ENCODE measurements at places on chromosomes 16 and 17. TPM values are rescaled to one million over a fixed set of nuclear protein-coding genes. Genes with fewer than 3 reads are reported as not detected.

GRCh38 chr17:13415871-13416416 is 185.8 kb downstream of the HS3ST3A1 start:
- no peak for DNase-seq

DNA sequence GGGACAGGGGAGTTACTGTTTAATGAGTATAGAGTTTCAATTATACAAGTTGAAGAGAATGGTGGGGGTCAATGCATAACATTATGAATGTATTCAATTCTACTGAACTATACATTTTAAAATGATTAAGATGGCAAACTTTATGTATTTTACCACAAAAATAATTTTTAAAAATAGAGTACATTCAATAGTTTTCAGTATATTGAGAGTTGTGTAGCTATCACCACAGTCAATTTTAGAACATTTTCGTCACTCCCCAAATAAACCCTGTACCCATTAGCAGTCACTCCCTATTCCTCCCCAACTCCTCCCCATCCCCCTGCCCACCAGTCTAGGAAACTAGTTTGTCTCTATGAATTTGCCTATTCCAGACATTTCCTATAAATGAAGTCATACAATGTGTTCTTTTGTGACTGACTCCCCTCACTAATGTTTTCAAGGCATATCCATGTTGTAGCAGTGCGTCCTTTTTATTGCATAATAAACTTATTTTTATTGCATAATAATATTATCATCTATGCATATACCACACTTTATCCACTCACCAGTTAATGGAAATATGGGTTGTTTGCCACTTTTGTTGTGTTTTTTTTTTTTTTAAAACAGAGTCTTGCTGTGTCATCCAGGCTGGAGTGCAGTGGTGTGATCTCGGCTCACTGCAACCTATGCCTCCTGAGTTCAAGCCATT is 52.5 kb upstream of the ERN1 start:
- DNase-seq, result no peak

The PIK3R5 gene
- 18.1 TPM for total RNA-seq

DNA sequence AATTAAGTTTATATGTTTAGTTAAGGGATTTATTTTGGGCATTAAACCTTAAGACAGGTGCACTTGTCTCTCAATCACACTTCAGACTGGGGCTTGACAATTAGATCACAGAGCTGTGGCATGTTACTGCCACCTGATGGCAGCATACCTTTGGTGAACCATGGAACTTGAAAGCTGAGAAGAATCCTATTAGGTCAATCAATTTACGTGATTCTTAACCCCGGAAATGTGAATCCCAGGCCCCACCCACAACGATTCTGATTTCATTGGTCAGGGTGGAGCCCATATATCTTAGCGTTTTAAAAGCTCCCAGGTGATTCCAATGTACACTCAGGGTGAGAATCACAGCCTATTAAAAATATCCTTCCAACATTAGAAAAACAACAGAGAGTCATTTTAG is 91.0 kb downstream of the GSG1L start:
- peak; percentile 77 for DNase-seq

The TM4SF5 gene
- not detected for total RNA-seq

DNA sequence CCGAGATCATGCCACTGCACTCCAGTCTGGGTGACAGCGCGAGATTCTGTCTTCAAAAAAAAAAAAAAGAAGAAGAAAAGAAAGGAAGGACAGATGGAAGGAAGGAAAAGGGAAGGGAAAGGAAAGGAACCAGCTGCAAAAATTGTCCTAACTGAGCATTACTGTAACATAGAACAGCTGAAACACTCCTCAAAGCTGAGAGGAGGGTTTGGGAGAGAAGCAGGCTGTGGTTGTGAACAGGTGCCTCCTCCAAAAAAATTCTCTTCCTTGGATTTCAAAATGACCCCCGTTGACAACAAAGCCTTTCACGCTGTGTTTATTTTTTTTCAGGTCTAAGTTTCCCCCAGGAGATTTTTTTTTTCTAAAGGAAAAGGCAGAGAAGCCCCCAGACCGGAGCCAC is 541.4 kb downstream of the WWOX start:
- DNase-seq, result no peak

- no peak for DNase-seq
These were observed 11.0 kb downstream of the SIAH1 start for GRCh38 chr16:48374255-48374654.

DNA sequence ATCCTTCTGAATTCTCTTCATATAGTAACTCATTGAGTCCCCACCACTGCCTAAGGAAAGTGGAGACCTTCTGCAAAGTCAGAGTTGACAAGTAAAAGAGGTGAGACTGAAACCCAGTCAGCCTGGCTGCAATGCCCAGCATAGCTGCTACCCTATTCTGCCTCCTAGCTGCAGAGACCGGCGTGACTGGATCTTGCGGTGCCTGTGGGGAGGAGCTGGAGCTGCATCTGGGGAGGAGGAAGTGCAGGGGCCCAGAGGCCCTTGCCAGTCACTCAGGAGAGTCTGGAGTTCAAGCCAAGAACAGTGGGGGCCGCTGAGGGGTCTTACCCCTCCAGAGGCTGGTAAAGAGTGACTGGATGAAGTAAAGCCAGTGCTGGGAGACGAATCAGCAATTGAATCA is 35.0 kb upstream of the ZNF423 start:
- DNase-seq, result peak; percentile 60

The NFE2L1 gene
- 102 TPM for total RNA-seq

- no peak for DNase-seq
These were observed 6.8 kb downstream of the CACNG4 start for GRCh38 chr17:66971264-66971663.

DNA sequence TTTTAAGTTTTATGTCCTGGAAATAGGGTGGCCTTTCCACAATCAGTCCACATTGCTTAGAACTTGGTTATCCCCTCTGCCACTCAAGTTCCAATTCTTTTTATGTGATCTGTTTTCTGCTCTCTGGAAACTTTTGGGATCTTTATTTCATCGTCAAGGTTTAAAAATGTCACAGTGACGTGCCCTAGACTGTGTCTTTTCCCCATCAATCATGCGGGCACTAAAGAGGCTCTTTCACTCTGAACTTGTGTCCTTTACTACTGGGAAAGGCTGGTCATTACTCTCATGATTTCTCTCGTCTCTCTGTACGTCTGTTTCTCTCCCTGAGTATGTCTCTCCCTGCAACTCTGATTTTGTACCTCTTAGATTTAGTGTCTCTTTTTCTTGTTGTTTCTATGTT is 189.8 kb upstream of the AXIN2 start:
- DNase-seq, result no peak

The USP6 gene
- total RNA-seq, result not detected

The CCDC43 gene
- total RNA-seq, result 31.8 TPM

The KRT9 gene
- total RNA-seq, result not detected

DNA sequence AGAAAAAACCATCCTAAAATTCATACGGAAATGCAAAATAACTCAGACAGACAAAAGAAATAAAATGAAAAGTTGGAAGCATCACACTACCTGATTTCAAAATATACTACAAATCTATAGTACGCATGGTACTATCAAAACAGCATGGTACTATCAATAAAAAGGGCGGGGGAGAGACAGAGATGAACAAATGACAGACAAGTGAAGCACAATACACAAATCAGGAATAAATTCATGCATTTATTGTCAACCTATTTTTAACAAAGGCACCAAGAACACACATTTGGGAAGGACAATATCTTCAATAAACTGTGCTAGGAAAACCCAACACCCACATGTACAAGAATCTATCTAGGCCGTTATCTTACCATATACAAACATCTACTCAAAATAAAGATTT is 207.4 kb upstream of the WSB1 start:
- DNase-seq, result no peak

DNA sequence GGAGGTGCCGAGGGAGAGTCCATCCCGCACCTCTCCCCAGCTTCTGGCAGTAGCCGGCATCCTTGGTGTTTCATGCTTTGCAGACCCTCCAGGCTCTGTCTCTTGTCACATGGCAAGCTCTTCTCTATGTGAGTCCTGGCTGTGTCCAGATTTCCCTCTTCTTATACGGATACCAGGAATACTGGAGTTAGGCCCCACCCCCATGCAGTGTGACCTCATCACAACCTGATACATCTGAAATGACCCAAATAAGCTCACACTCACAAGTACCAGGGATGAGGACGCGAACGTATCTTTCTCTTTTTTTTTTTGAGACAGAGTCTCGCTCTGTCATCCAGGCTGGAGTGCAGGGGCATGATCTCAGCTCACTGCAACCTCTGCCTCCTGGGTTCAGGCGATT is 23.3 kb downstream of the TRAP1 start:
- no peak for DNase-seq

DNA sequence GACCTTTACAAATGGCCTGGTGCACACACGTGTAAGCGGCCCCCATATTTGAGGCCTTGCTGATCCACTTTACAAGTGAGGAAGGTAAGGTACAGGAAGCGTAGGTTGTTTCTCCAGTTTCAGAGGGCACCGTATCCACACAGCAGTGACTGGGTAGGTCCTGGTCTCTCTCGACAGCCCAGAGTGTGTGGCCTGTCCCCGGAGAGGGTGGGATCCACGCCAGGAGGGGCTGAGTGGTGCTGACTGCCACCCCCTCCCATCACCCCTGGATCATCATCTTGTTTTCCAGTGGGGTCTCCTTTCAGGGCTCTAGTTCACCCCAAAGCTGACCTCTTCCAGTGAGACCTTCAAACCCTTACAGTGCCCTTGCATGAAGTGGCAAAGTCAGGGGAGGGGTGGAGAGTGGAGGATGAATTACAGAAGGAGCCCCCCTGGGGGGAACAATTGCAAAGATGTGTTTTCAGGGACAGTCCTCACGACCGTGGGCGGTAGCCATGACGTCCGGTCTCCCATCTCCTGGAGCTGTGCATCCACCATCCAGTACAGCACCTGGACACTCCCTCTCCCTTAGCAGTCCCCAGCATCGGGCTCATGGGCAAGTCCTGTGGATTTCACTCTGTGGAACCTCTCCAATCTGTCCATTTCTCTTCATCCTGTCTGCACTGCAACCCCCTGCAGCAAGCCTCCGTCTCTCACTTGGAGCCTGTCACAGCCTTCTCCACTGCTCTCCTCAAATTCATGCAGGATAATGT is 4.5 kb upstream of the BANP start:
- DNase-seq, result no peak

The TMEM101 gene
- total RNA-seq, result 26.7 TPM

DNA sequence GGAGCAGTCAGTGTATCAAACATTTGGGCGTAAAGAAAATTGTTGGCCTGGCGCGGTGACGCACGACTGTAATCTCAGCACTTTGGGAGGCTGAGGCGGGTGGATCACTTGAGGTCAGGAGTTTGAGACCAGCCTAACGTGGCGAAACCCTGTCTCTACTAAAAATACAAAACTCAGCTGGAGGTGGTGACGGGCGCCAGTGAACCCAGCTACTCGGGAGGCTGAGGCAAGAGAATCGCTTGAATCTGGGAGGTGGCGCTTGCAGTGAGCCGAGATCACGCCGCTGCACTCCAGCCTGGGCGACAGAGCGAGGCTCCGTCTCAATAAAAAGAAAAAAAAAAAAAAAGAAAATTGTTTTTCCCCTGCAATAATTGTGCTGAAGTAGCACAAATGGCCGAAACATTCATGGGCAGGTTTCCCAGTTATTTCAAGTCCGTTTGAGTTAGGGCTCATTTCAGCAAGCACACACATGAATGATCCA is 1.4 kb downstream of the GCSH start:
- no peak for DNase-seq

The KRT36 gene
- not detected for total RNA-seq

The PRAC1 gene
- not detected for total RNA-seq

GRCh38 chr17:35898283-35899070 is 18.3 kb upstream of the CCL5 start:
- peak; percentile 39 for DNase-seq

GRCh38 chr16:29909391-29909790 is 9.1 kb downstream of the ASPHD1 start:
- no peak for DNase-seq

DNA sequence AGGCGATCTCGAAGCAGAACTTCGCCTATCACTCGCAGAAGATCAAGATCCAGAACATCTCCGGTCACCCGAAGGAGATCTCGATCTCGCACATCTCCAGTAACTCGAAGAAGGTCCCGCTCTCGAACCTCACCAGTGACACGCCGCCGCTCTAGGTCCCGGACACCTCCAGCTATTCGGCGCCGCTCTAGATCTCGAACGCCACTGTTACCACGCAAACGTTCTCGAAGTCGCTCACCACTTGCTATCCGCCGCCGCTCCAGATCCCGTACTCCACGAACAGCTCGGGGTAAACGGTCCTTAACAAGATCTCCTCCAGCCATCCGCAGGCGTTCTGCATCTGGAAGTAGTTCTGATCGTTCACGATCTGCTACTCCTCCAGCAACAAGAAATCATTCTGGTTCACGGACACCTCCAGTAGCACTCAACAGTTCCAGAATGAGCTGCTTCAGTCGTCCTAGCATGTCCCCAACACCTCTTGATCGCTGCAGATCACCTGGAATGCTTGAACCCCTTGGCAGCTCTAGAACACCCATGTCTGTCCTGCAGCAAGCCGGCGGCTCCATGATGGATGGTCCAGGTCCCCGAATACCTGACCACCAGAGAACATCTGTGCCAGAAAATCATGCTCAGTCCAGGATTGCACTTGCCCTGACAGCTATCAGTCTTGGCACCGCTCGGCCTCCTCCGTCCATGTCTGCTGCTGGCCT is 10.5 kb downstream of the ELOB start:
- DNase-seq, result no peak

The MYO15A gene
- total RNA-seq, result 0.31 TPM

All from activated naive CD4-positive, alpha-beta T cell treated with anti-CD3 and anti-CD28 coated beads for 36 hours (primary cell).